Activated naive CD8-positive, alpha-beta T cell treated with anti-CD3 and anti-CD28 coated beads for 36 hours (primary cell): ENCODE measurements at places on chromosomes 3 and 15. TPM values are rescaled to one million over a fixed set of nuclear protein-coding genes. Genes with fewer than 3 reads are reported as not detected.

MME gene
- not detected for total RNA-seq

DNA sequence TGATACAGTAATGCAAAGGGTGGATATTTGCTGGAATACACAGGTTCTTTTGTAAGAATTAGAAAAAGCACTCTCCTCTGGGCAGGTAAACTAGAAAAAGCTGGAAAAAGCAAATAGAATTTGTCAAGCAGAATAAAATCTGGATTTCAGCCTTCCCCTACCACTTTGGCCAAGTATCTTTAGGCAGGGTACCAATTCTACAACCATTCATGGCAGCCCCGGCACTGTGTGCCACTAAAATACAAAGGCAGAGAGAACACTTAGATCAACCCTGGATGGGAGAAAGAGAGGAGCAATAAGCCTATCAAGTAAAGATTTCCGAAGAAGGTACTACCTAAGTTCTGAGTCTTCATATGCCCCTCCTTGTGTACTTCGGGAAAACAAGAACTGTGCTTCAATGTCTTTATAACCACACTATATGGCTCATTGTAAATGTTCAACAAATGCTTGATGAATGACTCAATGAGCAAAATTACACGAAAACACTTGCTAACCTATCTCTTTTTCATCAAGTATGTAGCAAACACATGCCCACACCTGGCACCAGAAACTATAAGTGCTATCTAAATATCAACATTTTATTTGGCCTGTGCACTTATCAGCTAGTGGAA, 20.8 kb downstream of the STAG1 start:
- H3K4me1 ChIP-seq = peaks cover 58% of the 10 kb centered on the region
- DNase-seq = no peak
- peaks cover 6% of the 10 kb centered on the region for H3K36me3 ChIP-seq
- H3K27me3 ChIP-seq = no peaks in the 10 kb centered on the region

DNA sequence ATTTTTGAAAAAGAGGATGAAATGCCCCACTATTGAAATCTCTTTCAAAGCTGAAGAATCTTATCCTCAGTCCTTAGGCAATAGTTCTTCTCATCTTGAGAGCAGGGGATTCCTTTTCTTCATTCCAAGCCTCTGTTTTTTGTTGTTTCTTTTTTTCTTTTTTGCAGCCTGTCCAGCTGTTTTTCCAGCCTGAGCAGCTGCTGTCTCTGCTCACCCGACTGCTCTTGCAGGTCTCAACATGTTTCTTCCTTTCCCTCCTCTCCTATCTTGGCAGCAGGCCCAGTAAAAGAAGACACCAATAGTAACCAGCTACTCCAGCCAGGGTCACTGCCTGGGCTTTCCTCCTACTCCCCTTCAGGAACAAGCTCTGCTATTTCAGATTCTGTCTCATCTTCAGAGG, 23.8 kb downstream of the MEX3B start:
- H3K4me3 ChIP-seq = no peak overlapping the region
- no peak for DNase-seq
- no peaks in the 10 kb centered on the region for H3K36me3 ChIP-seq

GRCh38 chr3:100329800-100330489, 4.6 kb upstream of the NIT2 start:
- no peak for DNase-seq
- H3K27me3 ChIP-seq = no peaks in the 10 kb centered on the region
- H3K4me3 ChIP-seq = no peak overlapping the region
- H3K4me1 ChIP-seq = peaks cover 4% of the 10 kb centered on the region
- peaks cover 13% of the 10 kb centered on the region for H3K36me3 ChIP-seq

- H3K4me3 ChIP-seq = no peak overlapping the region
- no peaks in the 10 kb centered on the region for H3K4me1 ChIP-seq
- H3K27me3 ChIP-seq = peaks cover 52% of the 10 kb centered on the region
- H3K36me3 ChIP-seq = no peaks in the 10 kb centered on the region
These were observed 73.5 kb upstream of the ABI3BP start for GRCh38 chr3:101066711-101067129.

DNA sequence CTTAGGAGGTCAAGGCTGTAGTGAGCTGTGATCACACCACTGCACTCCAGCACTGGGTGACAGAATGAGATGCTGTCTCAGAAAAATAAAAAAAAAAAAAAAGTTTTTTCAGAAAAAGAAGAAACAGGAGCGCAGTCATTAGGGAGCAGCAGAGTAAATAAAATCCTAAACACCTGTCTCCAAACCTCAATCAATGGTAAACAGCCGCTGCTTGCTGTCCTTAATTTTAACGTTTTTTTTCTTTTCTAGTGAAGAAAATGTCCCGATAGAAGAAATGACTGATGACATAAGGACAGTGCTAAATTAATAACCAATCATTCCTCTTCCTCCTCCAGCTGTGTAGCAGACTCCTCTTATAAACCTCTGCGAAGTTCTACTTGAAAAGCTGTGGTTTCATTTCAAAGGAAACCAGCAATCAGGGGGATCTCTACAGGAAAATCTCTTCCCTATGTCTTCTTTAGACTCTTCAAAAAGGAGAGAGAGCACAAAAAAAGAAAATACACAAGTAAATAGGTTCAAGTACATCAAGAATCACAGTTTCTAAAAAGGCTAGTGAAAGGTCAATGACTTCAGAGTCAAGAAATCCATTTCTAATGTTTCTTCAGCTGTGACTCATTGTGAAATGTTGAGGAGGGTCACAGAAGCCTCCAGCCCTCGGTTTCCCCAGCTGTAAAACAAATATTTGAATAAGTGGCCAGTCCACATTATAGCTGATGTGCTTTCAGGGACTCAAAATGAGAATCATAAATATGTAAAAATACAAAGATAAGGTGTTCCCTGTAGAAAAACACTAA, 127.6 kb downstream of the TMCO5A start:
- peaks cover 49% of the 10 kb centered on the region for H3K27me3 ChIP-seq
- no peak for DNase-seq
- H3K4me3 ChIP-seq = no peak overlapping the region
- peaks cover 15% of the 10 kb centered on the region for H3K4me1 ChIP-seq
- H3K36me3 ChIP-seq = no peaks in the 10 kb centered on the region

B3GALNT1 gene
- total RNA-seq = 16.4 TPM

- H3K27me3 ChIP-seq = peaks cover 5% of the 10 kb centered on the region
- H3K4me1 ChIP-seq = peaks cover 33% of the 10 kb centered on the region
- H3K36me3 ChIP-seq = peaks cover 3% of the 10 kb centered on the region
These were observed 60.6 kb downstream of the SLC12A8 start for GRCh38 chr3:125151916-125152315.

DNA sequence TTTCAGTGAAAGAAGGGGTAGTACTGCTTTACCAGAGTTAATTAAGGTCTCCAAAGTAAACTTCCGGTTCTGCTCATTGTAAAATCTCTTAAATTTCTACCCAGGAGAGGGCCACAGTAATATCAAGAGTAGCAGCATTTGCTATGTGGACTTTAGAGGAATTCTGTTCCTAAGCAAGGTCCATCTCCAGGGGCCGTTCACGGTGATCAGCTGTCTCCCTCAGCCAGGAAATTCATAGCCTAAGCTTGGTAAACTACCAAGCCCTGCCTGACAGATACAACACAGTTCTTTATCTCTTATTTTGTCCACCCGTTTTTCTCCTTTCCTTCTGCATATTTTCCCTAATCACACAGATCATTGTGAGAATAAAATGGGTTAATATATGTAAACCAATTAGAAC, 2.3 kb downstream of the DUT start:
- peak overlapping the region; percentile 98 for H3K27ac ChIP-seq
- H3K27me3 ChIP-seq = no peaks in the 10 kb centered on the region
- no peak for DNase-seq
- H3K4me3 ChIP-seq = peak overlapping the region; percentile 99
- H3K4me1 ChIP-seq = peaks cover 35% of the 10 kb centered on the region
- peaks cover 55% of the 10 kb centered on the region for H3K36me3 ChIP-seq

- no peaks in the 10 kb centered on the region for H3K27me3 ChIP-seq
- H3K36me3 ChIP-seq = no peaks in the 10 kb centered on the region
- no peaks in the 10 kb centered on the region for H3K4me1 ChIP-seq
- no peak overlapping the region for H3K4me3 ChIP-seq
- no peak for DNase-seq
These were observed 34.4 kb downstream of the FAM43A start for GRCh38 chr3:194720048-194720447.

- no peak overlapping the region for H3K27ac ChIP-seq
- H3K4me3 ChIP-seq = no peak overlapping the region
- no peak for DNase-seq
- H3K36me3 ChIP-seq = peaks cover 7% of the 10 kb centered on the region
These were observed 209.8 kb downstream of the PLCL2 start for GRCh38 chr3:17094551-17094950.

DNA sequence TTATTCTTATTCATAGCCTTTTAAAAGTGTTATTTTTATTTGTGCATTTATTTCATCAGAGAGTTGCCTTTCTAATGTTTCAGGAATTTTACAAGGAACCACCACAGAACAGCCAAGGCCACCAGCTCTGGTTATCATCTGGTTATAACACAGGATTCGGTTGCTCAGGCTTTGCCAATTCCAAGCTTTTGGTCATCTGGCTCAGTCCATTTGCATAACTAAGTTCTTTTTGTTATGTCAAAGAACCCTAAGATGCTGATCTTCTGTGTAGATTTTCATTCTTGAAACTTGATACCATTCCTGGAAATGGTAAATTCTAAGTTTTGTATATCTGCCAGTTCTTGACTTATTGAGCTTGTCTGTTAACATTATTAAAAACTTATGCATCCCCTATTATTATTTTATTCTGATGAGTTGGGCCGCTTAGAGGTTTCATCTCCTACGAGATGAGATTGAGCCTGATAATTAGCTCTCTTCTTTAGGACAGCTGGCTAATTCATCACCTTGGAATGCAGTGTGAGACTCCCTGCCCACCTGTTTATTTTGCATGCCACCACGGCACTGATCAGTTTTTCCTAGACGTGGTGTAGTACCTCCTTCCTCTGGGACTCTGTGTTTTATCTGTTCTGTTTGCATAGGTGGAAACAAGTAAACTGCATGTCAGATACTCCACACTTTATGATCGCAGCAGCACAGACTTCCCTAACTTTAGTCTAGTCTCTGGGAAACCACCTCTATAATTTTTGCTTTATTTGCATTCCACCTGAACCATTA, 264.8 kb downstream of the SLCO3A1 start:
- H3K27me3 ChIP-seq = no peaks in the 10 kb centered on the region
- no peak for DNase-seq
- no peaks in the 10 kb centered on the region for H3K4me1 ChIP-seq
- no peak overlapping the region for H3K4me3 ChIP-seq
- H3K36me3 ChIP-seq = peaks cover 19% of the 10 kb centered on the region

ZIC1 gene
- total RNA-seq = not detected

RARRES1 gene
- total RNA-seq = not detected

GOLGA8M gene
- total RNA-seq = 1.1 TPM

DNA sequence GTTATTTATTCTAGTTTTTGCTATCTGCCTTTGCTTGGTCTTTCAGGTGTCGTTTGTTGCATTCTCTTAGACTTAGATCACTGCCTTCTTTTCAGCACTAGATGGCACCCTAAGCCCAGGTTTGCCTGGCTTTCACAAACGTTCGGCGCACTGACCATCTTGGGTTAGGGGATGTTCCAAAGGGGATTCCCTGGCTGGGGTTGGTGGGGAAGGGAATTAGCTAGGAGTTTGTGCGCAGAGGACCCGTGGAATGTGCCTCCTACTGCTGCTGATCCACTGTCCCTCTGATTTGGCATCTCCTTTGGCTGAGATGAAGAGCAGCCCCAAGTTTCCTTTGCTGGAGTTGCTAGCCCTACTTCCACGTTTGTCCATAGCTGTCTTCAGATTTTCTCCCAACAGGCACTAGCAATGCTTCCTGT, 33.9 kb downstream of the PFN2 start:
- H3K27me3 ChIP-seq = no peaks in the 10 kb centered on the region
- H3K27ac ChIP-seq = no peak overlapping the region
- peaks cover 7% of the 10 kb centered on the region for H3K4me1 ChIP-seq
- DNase-seq = peak; percentile 8

C3orf85 gene
- total RNA-seq = not detected

DNA sequence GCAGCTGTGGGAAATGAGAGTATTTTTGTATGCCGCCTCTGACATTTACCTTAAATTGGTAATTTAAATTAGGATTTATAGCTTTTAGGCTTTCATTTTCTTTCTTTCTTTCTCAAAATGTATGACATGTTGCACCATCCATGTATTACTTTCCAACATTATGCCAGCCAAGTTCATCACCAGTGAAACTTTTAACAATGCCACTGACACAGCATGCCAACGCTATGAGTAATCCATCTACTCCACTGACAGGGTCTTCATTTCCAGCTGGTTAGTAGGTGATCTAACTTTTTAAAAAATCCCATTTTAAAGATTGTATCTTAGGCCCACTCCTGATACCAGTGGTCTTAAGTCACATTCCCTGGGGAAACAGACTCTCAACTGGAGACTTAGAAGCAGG, 21.8 kb upstream of the CLDN16 start:
- no peak for DNase-seq
- no peaks in the 10 kb centered on the region for H3K36me3 ChIP-seq
- H3K27ac ChIP-seq = no peak overlapping the region
